Mammary epithelial cell (primary cell): ENCODE measurements at places on chromosomes 16 and 17.

GRCh38 chr17:78734793-78735641 lies 47.1 kb downstream of the CYTH1 start:
- no peak for DNase-seq

GRCh38 chr17:19719355-19720209 lies 3.2 kb upstream of the SLC47A2 start:
- DNase-seq = peak; percentile 88

GRCh38 chr16:83768986-83769385 lies 38.8 kb upstream of the HSBP1 start:
- no peak for DNase-seq

DNA sequence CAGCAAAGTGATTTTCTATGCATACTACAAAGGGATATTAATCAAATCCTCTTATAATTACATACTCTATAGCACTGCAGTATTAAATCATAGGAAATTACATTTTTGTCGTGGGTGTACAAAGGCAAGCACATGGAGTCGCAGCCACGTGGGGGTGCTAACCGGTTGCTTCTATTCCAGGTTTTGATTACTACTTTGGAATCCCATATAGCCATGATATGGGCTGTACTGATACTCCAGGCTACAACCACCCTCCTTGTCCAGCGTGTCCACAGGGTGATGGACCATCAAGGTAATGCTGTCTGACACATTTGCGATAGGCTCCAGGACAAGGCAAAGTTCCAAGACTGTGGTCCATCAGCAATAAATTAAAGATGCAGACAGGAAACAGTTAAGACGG lies 60.1 kb downstream of the ARSG start:
- no peak for DNase-seq

DNA sequence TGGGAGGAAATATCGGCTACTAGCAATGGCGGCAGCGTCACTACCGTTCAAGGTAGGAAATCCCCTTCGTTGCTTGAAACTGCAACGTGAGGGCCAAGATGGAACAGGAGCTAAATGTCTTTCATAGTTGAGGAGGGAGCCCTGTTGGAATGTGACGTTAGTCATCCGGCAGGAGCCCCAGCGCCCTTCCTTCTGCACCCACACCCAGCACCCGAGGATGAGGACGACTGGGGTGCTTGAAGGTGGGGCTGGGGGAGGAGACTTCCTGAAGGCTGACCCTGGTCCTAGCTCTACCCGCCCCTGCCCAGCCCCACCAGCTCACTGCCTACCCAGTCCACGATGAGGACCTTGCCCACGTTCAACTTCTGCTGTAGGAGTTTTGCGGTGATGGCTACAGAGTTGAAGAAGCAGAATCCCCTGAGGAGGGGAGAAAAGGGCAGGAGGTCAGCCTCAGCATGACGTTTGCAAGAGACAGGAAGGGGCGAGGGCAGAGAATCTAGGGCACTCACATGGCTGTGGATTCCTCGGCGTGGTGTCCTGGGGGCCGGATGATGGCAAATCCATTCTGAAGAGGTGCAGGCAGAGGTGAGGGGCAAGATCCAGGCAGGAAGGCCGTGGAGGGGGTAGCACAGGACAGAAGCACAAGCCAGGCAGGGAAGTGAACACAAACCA lies 11.9 kb downstream of the G6PC3 start:
- no peak for DNase-seq
